Liver (tissue), 10 donors: ENCODE measurements at places on chromosomes 11 and 22. TPM values are rescaled to one million over a fixed set of nuclear protein-coding genes. Genes with fewer than 3 reads are reported as not detected.

DNA sequence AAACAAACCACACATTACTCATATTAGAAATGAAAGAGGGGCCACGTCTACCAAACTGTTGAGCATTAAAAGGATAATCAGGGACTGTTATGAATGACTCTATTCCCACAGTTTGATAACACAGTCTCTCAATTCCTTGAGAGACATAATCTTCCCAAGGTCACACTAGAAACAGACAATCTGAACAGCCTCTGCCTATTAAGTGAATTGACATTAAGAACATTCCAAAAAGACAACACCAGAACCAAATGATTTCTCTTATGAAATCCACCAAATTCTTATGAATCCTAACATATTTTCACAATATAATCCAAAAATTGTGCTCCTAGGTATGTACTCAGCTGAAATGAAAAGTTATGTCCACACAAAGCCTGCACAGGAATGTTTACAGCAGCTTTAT, 4.6 kb downstream of the RFPL1 start:
- no peak for DNase-seq
- no peaks in the 10 kb centered on the region for H3K27me3 ChIP-seq
- no peak overlapping the region for H3K27ac ChIP-seq
- H3K4me1 ChIP-seq: no peaks in the 10 kb centered on the region
- H3K36me3 ChIP-seq: no peaks in the 10 kb centered on the region

The GPHA2 gene
- not detected for polyA plus RNA-seq

DNA sequence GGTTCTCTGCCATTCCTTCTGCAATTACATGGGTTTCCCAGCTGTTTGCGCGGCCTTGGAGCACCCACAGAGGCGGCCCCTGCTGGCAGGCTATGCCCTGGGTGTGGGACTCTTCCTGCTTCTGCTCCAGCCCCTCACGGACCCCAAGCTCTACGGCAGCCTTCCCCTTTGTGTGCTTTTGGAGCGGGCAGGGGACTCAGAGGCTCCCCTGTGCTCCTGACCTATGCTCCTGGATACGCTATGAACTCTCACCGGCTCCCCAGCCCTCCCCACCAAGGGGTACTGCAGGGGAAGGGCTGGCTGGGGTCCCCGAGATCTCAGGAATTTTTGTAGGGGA, 2.6 kb downstream of the RCE1 start:
- no peak overlapping the region for H3K27ac ChIP-seq
- peaks cover 19% of the 10 kb centered on the region for H3K36me3 ChIP-seq
- DNase-seq: no peak

- no peak overlapping the region for H3K4me3 ChIP-seq
- DNase-seq: no peak
- H3K4me1 ChIP-seq: no peaks in the 10 kb centered on the region
- peaks cover 3% of the 10 kb centered on the region for H3K27me3 ChIP-seq
- no peak overlapping the region for H3K27ac ChIP-seq
- H3K36me3 ChIP-seq: no peaks in the 10 kb centered on the region
These were observed 528.1 kb downstream of the MN1 start for GRCh38 chr22:27273436-27273835.

The FOSL1 gene
- polyA plus RNA-seq: 0.20 TPM

GRCh38 chr22:41699264-41700107, at the start of gene MEI1:
TSS of gene MEI1 (plus strand) at chr22:41699503. CDS start at chr22:41699539, 36 bp downstream.
- peaks cover 5% of the 10 kb centered on the region for H3K4me1 ChIP-seq
- H3K4me3 ChIP-seq: no peak within 1 kb of the TSS
- no peak within 1 kb of the TSS for H3K27ac ChIP-seq
- no peaks in the 10 kb centered on the region for H3K27me3 ChIP-seq
- peak; percentile 87 for DNase-seq
- H3K36me3 ChIP-seq: peaks cover 1% of the 10 kb centered on the region

DNA sequence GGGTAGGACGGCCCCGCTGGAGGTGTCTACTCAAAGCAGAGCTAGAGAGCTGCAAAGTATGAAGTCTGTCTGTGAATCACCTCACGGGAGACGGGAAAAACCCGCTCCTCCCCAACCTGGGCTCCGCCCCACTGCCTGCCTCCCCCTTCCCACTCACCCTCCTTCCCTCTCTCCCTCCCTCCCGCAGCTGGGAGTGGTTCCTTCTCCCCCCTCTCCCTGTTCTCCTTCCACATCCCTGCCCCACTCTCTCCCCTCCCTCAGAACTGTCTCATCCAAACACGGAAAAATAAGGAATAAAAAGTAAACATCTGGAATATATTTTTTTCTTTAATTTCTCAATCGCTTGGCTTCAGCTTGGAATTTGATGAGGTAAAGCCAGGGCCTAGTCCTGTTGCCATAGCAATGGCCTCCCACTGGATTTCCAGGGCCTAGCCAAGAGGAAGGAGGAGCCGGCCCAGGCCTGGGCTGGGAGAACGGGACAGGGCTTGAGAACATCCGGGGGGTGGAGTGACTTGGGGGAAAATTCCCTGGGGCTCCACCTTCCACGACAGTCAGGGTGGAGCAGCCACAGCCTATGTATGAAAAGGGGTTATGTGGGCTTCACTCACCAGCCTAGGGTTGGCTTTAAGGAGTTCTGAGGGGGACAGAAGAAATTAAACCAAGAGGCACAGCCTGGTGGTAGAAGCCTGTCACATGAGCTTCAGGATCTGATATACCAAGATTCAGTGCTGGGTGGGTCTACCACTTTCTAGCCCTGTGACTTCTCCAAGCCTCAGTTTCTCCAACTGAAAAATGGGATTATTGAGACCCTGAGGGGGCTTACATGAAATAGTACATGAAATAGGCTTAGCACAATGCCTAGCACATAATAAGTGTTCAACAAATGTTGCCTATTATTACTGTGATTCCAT, 2.2 kb downstream of the TNKS1BP1 start:
- H3K4me3 ChIP-seq: peak overlapping the region; percentile 47
- H3K4me1 ChIP-seq: peaks cover 13% of the 10 kb centered on the region
- H3K27me3 ChIP-seq: no peaks in the 10 kb centered on the region
- peaks cover 14% of the 10 kb centered on the region for H3K36me3 ChIP-seq

GRCh38 chr11:109424901-109425300, 2.9 kb downstream of the C11orf87 start:
- H3K27me3 ChIP-seq: peaks cover 6% of the 10 kb centered on the region
- no peak overlapping the region for H3K4me3 ChIP-seq
- DNase-seq: no peak

GRCh38 chr11:71251151-71251721, 1.1 kb downstream of the SHANK2 start:
- peaks cover 44% of the 10 kb centered on the region for H3K4me1 ChIP-seq
- H3K36me3 ChIP-seq: no peaks in the 10 kb centered on the region
- peak overlapping the region; percentile 59 for H3K4me3 ChIP-seq
- peak overlapping the region; percentile 58 for H3K27ac ChIP-seq
- no peak for DNase-seq

- no peak overlapping the region for H3K27ac ChIP-seq
- no peak overlapping the region for H3K4me3 ChIP-seq
These were observed 116.9 kb downstream of the SOX6 start for GRCh38 chr11:16239141-16240105.

The TBX10 gene
- polyA plus RNA-seq: 0.43 TPM

DNA sequence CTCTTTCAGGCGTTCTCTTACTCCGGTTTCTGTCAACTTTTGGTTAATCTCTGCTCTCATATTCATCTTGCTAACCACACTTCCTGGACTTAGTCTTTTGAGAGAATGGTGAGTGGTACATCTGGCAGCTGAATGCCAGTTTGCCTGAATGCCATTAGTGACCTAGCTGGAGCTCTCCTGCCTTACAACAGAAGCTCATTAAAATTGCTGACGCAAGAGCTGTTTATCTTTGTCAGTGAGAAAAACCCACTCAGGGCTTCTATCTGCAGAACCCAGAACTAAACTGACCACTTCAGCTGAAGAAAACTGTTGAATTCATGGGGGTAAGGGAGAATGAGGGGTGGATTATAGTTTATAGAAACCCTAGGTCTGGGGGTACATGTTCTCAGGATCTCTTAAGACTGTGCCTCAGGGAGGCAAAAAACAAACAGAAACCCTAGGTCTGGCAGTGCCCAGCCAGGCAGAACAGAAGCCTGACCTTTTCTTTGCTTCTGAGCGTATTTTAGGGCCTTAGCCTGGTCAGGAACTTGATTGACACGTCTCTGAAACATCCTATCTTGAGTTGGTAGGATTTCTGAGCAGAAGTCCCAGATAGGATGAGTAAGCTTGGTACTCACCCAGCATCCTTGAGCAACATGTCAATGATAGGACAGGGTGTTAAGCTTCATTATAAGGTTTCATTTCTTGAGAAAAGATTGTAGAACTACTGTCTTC, 52.8 kb upstream of the YWHAH start:
- no peaks in the 10 kb centered on the region for H3K4me1 ChIP-seq
- no peaks in the 10 kb centered on the region for H3K27me3 ChIP-seq
- H3K27ac ChIP-seq: no peak overlapping the region
- no peak overlapping the region for H3K4me3 ChIP-seq
- no peak for DNase-seq
- H3K36me3 ChIP-seq: peaks cover 33% of the 10 kb centered on the region

GRCh38 chr11:67577951-67578350, 5.7 kb upstream of the GSTP1 start:
- no peak overlapping the region for H3K4me3 ChIP-seq
- H3K27me3 ChIP-seq: no peaks in the 10 kb centered on the region
- H3K36me3 ChIP-seq: no peaks in the 10 kb centered on the region
- DNase-seq: no peak

DNA sequence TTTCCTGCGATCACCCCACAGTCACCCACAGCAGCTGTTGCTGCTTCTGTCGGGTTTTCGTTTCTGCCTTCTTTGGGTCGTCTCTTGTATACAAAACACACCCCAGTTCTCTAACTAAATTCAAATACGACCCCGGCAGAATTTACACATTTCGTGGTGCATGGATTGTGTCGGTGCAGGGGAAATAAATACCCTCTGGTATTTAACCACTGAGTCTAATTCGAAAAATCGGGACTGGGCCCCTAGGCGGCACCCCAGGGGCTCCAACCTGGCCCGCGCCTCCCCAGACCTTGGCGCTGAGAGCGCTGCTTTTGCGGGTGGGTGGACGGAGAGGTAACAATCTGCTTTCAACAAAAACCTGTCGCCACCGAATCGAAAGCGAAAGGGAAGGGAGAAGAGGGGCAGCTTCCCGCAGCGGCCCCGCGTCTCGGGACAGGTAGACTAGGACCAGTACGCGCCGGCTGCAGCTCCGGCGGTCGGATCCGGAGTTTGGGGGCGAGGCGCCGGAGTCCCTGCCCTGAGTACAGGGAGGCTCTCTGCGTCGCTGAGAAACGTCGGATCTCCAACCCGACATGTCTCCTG, 4.4 kb downstream of the ALX4 start:
- H3K4me1 ChIP-seq: peaks cover 22% of the 10 kb centered on the region
- H3K27me3 ChIP-seq: peaks cover 17% of the 10 kb centered on the region
- peak overlapping the region; percentile 63 for H3K4me3 ChIP-seq
- H3K27ac ChIP-seq: no peak overlapping the region
- no peak for DNase-seq

The GLB1L2 gene
- polyA plus RNA-seq: 0.48 TPM

The CAVIN3 gene
- polyA plus RNA-seq: 13.9 TPM

DNA sequence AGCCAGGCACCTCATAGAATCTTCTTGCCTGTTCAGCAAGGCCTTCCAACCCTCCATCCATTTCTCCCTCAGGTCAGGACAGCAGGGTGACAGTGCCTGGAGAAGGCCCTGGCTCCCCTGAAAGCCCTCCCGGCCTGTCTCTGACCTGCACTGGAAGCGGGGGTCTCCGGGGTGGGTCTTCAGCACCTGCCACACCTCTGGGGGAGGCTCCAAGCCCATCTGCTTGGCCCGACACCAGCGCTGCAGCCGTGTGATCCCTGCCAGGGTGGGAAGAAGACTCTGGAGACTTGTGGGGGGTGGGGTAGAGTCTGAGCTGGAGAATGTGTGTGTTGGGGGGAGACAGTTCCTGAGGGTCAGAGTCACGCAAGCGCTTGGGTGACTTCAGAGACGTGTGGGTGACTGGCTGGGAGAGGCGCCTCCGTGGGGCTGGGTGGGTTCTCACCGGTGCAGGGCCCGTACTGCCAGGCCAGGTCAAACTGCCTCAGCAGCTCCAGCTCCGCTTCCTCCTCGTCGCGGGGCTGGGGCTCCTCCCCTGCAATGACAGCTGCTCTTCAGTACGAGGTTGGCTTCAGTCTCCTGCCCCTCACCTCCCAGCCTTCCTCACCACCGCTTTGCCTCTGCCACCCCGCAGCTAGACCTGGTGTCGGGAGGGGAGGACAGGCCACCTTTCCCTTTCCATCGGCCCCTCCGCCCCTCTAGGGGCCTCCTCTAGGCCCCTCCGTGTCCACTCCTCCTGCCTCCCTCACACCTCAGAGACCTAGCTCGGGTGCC, 615 bp downstream of the POLD4 start:
- H3K4me3 ChIP-seq: peak overlapping the region; percentile 83
- H3K27ac ChIP-seq: peak overlapping the region; percentile 97

GRCh38 chr11:118314988-118315411, 10.5 kb downstream of the CD3E start:
- no peaks in the 10 kb centered on the region for H3K4me1 ChIP-seq
- no peak overlapping the region for H3K4me3 ChIP-seq
- no peak for DNase-seq

The MIOX gene
- not detected for polyA plus RNA-seq

DNA sequence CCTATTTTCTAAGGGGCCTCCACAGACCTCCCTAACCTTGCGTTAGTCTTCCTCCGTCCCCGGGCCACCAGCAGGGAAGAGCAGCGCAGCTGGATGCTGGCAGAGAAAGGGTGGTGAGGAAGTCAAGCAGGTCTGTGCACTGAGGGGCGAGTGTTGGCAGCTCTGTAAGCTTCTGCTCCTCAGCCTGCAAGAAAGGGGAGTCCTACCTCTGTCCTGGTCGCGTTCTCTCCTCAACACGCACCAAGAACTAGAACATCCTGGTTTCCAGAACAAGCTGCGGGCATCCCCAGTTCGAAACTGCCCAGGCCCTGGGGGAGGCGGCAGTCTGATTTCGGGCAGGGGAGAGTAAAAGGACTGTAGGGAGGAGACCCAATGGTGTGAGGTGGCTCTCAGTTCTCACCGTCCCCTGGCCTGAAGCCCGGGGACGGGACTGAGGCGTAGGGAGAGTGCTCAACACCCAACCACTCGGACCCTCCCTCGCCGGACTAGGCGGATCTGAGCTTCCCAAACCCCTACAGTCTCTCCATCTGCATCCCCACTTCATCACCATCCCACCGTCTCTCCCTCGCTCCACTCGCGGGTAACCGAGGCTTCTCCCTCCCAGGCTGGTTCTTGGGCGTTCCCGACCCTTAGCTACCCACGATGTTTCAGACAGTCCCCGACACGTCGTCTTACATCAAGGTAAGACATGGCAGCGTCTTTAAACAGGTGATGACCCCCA, 7.7 kb upstream of the FLI1 start:
- H3K4me1 ChIP-seq: peaks cover 21% of the 10 kb centered on the region
- H3K27me3 ChIP-seq: peaks cover 13% of the 10 kb centered on the region
- H3K36me3 ChIP-seq: no peaks in the 10 kb centered on the region
- H3K4me3 ChIP-seq: no peak overlapping the region
- DNase-seq: no peak
- no peak overlapping the region for H3K27ac ChIP-seq

The RTN4RL2 gene
- polyA plus RNA-seq: 5.5 TPM

GRCh38 chr11:89458716-89459115, 32.5 kb downstream of the NOX4 start:
- no peak overlapping the region for H3K4me3 ChIP-seq
- no peaks in the 10 kb centered on the region for H3K27me3 ChIP-seq
- no peak overlapping the region for H3K27ac ChIP-seq
- no peak for DNase-seq

The STIM1 gene
- polyA plus RNA-seq: 28.5 TPM

GRCh38 chr11:13993096-13993765, 30.7 kb downstream of the SPON1 start:
- no peaks in the 10 kb centered on the region for H3K27me3 ChIP-seq
- no peak overlapping the region for H3K27ac ChIP-seq
- no peaks in the 10 kb centered on the region for H3K4me1 ChIP-seq
- no peaks in the 10 kb centered on the region for H3K36me3 ChIP-seq
- H3K4me3 ChIP-seq: no peak overlapping the region

The OR4A16 gene
- not detected for polyA plus RNA-seq

- H3K27ac ChIP-seq: no peak overlapping the region
- no peaks in the 10 kb centered on the region for H3K36me3 ChIP-seq
- no peak overlapping the region for H3K4me3 ChIP-seq
- H3K27me3 ChIP-seq: no peaks in the 10 kb centered on the region
These were observed 296.6 kb downstream of the LUZP2 start for GRCh38 chr11:24793479-24793878.

The SPI1 gene
- polyA plus RNA-seq: 14.4 TPM
